ENCODE measurements at places on chromosomes 13 and 19.

- DNase-seq: no peak
Observed at GRCh38 chr13:33863188-33863789, 45.3 kb downstream of the RFC3 start.

DNA sequence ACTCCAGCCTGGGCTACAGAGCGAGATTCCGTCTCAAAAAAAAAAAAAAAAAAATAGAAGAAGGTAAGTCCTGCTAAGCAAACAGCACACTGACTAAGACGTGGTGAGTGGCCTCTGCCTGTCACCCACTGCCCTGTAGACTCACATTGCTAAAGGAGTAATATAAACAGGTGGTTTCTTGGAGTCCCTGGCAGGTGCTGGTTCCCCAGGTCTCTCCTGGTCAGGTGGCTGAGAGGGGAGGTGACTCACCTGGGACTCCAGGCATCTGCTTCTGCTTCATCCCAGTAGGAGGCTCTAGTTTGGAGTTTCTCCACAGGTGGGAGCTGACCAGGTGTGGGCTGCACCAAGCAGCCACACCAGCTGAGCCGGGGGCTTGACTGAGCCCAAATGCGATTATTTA lies at the start of gene OR10H1:
TSS of gene OR10H1 (minus strand) at position 359 of the 400 bp plus-strand sequence. CDS start 7,627 bp downstream, outside the sequence.
- DNase-seq: no peak

DNA sequence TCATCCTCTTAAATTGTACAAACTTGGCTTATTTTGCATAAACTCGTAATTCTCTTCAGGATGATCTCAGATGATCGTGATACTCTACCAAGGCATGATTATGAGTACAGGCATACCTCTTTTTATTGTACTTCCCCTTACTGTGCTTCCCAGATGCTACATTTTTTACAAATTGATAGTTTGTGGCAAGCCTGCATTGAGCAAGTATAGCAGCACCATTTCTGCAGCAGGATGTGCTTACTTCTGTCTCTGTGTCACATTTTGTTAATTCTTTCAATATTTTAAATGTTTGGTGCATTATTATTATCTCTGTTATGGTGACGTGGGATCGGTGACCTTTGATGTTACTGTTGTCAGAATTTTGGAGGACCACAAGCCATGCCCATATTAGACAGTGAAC lies 752.3 kb downstream of the PCDH9 start:
- no peak for DNase-seq

DNA sequence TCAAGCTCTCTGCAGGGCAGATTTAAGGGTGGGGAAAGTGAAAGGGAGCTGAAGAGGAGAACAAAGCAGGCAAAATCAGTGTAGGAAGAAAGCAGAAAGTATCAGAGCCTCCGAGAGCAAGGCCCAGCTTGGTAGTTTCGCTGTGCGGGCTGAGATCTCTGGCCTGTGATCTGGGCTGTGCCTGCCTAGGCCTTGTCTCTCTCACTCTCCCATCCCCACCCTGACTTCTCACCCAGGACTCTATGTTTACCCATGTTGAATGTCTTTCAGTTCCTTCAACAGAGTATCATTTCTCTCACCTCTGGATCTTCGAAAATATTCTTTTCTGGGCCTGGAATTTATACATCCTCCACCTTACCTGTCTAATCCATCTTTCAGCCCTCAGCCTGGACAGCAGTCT lies 391.3 kb downstream of the FOXO1 start:
- DNase-seq: no peak

DNA sequence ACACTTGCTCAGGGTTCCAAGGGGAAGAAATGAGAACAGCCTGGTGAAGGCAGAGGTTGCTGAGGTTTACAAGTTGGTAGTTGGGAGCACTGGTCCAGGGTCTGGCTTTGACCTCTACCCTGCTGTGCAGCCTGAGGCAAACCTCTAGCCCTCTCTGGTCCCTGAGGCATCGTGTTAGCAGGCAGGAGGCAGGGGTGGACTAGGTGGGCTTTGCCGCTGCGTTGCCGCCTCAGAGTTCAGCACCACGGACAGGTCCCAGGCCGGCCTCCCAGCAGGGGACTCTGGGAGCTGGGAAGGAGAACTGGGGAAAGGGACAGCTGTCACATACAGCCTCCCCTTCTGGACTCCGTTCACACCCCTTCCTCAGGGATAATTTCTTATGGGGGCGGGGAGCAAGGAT lies 3.1 kb downstream of the NCAN start:
- DNase-seq: no peak

- DNase-seq: peak; percentile 43
Observed at GRCh38 chr19:34220472-34221063, 33.8 kb upstream of the GARRE1 start.

- DNase-seq: no peak
Observed at GRCh38 chr19:6979399-6979798, 41.8 kb downstream of the MBD3L2B start.

Data from CD4-positive, alpha-beta T cell (primary cell).